ENCODE measurements at places on chromosomes 7 and 10.

DNA sequence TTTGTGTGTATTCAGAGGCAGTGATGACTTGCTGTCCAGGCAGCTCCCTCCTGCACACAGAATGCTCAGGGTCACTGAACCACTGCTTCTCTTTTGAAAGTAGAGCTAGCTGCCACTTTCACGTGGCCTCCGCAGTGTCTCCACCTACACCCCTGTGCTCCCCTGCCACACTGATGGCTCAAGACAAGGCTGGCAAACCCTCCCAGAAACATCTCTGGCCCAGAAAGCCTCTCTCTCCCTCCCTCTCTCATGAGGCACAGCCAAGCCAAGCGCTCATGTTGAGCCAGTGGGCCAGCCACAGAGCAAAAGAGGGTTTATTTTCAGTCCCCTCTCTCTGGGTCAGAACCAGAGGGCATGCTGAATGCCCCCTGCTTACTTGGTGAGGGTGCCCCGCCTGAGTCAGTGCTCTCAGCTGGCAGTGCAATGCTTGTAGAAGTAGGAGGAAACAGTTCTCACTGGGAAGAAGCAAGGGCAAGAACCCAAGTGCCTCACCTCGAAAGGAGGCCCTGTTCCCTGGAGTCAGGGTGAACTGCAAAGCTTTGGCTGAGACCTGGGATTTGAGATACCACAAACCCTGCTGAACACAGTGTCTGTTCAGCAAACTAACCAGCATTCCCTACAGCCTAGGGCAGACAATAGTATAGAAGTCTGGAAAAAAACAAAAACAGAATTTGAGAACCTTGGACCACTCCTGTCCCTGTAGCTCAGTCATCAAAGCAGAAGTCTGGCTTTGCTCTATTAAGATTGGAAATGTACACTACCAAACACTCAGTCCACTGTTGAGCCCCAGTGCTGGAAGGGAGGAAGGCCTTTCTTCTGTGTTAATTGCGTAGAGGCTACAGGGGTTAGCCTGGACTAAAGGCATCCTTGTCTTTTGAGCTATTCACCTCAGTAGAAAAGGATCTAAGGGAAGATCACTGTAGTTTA is 15.8 kb downstream of the SCD start:
- DNase-seq = no peak

- no peak for DNase-seq
These were observed 515.7 kb upstream of the GALNT17 start for GRCh38 chr7:70616211-70616610.

- no peak for DNase-seq
These were observed 487.6 kb upstream of the ZMIZ1 start for GRCh38 chr10:78581133-78581694.

GRCh38 chr10:6473901-6474370 is 106.1 kb downstream of the PRKCQ start:
- peak; percentile 48 for DNase-seq

DNA sequence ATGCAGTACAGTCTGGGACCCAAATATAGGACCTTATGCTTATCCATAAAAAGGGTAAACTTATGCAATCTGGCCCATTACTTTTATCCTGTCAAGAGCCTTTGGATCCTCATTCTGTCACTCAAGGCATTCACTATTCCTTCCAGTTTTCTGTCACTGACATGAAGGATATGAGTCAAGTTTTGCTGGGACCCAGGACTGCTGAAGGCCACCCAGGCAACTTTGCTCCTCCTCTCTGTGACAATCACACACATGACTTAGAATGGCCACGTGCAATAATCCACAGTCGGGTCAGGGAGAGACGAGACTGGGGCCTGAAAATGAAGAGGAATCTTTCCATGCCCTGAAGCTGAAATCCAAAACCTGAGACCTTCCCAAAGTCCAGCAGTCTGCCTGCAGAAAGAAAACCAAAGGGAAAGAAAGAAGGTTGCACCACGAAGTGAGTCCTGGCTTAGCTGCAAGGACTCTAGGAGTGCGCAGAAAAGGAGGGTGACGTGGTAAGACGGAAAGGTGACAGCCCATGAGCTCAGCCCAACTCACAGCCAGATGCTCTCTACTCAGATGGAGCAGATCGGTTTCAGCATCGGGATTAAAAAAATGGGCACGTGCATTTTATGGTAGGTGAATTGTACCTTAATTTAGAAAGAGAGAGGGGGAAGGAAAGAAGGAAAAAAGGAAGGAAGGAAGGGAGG is 67.2 kb downstream of the VOPP1 start:
- no peak for DNase-seq

- DNase-seq = peak; percentile 47
These were observed 127.8 kb downstream of the CELF2 start for GRCh38 chr10:11145495-11145855.

DNA sequence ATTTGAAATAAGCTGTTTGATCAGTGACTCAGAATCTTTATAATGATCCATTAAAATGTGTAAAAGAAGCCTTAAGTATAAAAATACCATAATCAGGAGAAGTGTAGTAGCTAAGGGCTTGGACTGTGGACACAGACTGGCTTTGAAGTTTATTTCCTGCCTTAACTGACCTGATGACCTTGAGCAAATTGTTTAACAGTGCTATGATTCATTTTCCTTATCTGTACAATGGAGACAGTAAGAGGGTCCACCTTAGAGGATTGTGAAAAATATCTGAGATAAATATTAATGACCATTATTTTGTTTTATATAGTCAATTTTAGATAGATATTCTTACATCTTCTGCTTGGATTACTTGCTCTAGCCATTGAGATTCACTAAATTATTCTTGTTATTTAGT is 13.3 kb upstream of the RPA3 start:
- DNase-seq = no peak
